ENCODE measurements at places on chromosomes 5 and 9.

DNA sequence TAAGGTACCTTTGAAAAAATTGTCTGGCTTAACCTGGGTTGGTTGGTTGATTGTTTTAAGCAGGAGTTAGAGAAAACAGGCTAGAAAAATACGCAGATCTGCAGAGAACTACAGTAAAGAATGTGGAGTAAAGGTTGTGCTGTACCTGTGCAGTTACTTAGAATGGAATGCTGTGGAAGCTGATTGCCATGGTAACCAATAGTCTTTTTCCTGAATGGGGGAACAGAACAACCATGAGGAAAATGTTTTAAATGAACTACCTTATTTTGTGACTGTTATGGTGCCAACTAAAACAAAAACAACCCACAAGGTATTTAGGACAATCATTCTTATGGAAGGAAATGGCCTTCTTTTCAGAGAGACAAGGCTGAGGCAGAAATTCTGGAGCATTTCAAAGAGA is 4.8 kb upstream of the HOMER1 start:
- DNase-seq: no peak

DNA sequence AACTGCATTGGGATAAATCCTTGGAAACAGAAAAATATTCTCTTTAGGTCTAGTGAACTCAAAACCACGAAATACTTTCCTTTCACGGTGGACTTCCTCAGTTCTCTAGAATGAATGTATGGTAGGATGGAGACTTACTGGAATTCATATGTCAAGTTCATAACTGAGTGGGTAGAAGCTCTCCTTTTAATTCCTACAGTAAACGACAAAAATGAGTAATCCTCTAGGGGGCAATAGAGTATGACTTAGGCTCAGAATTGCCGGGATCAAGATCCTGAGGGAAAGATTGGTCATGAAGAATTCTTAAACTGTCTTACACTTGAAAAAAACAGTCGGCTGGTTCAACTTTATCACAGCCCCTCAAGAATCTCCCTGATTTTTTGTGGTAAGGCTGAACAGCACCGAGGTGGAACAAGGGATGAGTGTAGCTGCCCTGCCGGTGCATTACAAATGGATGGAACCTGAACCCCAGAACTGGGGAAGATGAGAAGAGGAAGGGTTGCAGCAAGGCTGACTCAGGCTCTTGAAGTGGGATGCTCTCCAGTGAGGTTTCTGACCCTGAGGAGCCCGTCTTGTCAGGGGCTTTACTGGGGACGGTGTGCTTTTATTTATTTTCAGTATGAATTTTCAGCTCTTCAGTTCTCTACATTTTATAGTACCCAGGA is 14.0 kb upstream of the LOX start:
- no peak for DNase-seq

- no peak for DNase-seq
Observed at GRCh38 chr5:28707706-28708105, 1669.3 kb upstream of the CDH9 start.

DNA sequence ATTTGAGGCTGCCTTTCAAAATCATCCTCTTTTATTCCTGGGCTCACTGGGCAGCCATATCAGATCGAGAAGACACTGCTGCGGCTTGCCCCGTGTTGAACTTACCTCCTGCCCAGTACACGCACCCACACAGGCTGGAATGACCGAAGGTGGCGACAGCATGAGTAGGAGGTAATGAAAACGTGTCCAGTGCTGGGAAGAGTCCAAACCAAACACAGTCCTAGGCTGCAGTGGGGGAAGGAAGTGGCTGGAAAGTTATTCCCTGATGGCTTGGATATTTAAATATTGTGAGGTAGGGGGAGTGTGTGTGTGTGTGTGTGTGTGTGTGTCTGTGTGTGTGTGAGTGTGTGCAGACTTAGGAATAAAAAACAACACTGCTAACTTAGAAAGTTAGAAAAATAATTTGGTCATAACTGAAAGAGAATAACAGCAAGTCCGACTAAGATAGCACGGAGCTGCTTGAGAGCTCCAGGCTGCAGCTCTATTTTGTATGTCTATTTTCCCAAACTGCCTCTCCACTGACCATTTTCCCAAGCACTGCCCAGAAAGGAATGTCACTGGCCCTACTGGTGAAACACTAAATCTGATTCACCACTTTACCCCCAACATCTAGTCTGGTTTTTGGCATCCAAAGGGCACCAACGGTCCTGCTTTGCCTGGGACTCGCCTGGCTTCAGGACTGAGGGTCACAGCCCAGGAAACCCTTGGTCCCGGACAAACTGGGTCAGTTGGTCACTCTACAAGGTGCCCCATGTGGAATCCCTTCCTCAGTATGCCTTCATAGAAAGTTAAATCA is 41.2 kb downstream of the ANKH start:
- DNase-seq: no peak

DNA sequence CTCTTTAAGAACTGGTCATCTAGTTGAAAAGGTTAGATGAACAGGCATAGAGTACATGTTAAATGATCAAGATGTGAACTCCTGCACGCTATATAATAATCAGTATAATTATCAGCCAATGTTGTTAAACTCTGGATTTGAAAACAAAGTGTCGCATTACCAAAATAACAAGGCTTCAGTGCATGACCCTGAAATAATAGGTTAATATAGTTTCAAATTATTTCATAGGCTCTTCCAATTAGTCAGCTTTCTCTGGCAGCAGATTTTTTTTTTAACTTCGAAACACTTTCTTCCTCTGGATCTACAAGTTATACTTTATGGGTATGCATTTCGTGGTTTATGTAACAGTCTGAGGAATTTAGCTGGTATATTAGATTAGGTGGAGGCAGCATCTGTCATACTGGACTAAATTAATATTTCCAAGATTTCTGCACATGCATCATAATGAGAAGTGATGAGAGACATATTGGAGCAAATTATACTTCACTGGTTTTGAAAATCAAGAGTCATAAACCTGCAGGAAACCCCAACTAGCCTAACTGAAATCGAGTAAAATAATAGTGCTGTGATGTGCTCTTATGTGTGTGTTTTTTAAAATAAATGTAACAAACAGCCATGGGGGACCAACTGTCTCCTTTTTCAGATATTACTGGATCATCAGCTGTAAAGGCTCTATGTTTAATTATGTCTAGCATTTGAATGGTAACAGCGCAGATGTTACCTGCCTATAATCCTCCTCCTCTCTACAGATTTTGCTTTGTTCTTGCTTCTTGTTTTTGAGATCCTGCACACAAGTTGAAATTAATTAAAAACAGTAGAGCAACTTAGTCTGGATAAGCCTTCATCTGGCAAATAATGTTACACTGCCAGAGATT is 85.9 kb upstream of the CKMT2 start:
- DNase-seq: no peak

DNA sequence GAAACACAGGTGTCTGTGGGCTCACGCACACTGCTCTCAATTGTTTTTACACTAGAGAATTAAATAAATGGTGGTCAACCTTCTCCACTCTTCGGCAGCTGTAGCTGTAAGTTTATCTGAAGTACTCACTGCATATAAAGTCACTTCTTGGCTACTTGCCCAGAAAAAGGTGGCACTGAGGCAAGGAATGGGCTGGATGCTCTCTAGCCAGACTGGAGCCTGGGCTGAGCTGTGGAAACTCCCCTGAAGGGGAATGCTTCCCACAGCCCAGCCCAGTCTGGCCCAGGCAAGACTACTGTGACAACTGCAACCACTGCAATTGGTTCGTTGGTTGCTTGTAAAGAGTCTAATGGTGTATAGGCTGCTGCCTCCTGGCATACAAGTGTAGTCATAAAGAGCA is 4.5 kb downstream of the LEAP2 start:
- DNase-seq: no peak

All from left renal pelvis (tissue), 4 donors.